ENCODE measurements at places on chromosomes 5 and 9. TPM values are rescaled to one million over a fixed set of nuclear protein-coding genes. Genes with fewer than 3 reads are reported as not detected.

DNA sequence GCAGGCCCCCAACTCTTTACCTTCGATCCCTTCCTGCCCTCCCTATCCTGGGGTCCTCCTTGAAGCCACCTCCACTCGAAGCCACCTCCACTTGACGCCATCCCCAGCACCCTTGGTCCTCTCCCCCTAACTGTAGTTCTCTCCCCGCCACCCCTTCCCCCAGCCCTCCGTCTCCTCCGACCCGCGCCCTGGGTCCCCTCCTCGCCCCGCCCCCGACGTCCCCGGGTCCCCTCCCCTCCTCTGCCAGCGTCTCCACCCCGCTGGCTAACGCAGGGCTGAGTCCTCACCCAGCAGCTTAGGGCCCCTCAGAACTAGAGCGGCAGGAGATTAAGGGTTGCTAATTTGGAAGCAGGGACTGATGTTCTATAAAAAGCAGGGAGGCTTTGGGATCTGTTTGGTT is 30.6 kb upstream of the ANKRD33B start:
- DNase-seq = no peak

GRCh38 chr9:133437753-133438531 is 15.8 kb downstream of the ADAMTS13 start:
- no peak for DNase-seq

DNA sequence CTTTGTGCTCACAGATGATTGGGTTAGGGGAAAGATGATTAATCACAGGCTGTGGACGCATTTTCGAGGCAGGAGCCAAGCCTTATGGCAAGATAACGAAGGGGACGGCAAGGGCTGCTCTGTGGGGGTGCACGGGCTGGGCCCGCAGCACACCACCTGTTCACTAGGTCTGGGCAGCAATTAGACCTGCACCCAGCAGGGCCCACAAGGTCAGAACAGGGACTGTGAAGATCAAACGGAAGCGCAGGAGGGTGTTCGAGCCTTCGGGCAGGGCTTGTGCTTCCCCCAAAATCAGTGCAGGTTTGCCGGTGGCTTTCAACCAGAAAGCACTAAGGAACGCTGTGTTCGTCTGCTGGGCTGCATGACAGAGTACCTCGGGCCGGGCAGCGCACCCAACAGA is 73.7 kb downstream of the UBE2QL1 start:
- no peak for DNase-seq

- peak; percentile 56 for DNase-seq
Observed at GRCh38 chr5:169945831-169946261, 34.4 kb downstream of the INSYN2B start.

- DNase-seq = peak; percentile 90
Observed at GRCh38 chr5:115423541-115423940, 121.0 kb downstream of the FEM1C start.

GRCh38 chr5:129098488-129099183 is 4.1 kb downstream of the ISOC1 start:
- no peak for DNase-seq

GRCh38 chr9:26324786-26325443 is 567.7 kb downstream of the CAAP1 start:
- DNase-seq = no peak

- no peak for DNase-seq
Observed at GRCh38 chr9:117325831-117326230, 89.0 kb downstream of the ASTN2 start.

DNA sequence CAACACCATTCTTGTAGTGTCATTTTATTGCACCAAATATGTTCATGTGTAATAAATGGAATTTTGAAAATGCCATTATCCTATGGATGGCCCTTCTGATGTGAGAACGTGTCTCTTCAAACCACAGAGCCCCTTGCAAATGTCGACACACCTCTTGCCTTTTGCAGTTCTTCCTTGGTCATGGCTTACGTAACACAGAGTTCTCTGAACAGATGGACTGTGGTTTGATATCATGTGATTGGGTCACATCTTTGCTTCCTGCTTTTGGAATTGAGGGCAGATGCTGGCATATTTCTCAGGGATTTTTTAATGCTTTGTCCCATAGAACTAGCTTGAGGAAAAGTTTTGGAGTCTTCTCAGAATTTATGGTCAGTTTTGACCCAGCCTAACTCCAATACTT is 4.6 kb downstream of the TGFBR1 start:
- no peak for DNase-seq

DNA sequence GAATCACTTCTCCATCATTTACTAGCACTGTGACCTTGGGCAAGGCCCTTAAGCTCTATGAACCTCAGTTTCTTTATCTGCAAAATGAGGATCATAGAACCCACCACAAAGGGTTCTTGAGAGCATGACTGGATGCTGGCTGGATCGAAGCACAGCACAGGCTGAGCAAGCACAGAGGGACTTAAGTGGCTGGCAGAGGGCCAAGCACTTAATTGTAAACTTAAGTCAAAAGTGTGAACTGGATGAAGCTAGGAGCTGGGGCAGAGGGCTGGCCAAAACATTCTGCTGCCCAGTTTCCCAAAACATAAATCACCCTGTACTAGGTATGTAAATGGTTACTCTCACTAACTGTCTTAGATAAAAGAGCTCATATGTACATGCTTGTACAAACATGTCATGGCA is 112.3 kb upstream of the WWC1 start:
- no peak for DNase-seq

- DNase-seq = no peak
Observed at GRCh38 chr5:1515921-1516571, 7.7 kb downstream of the LPCAT1 start.

DNA sequence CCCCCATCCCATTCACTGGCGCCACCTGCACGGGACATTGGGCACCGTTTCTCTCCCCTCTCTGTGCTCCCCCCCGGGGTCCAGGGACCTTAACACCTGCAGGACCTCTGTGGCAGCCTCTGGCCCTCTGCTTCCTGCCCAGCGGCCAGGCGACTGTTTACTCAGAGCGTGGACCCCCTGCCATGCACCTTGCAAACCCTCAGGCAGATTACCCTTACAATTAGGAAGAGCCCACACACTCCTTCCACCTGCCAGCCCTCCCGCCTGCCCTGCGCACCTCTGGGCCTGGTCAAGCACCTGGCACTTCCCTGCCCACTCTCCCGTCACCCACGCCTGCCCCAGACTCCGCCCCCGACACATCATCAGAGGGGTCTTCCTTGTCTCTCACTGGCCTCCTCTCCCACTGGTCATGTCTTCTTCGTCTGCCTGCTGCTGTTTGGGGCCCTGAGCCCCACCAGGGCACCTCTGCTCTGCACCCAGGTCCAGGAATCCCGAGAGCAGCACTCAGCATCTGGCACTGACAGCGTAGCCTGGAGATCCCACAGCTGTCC is 281.3 kb upstream of the IRX4 start:
- DNase-seq = no peak

GRCh38 chr9:133978899-133979272 is 13.2 kb downstream of the VAV2 start:
- no peak for DNase-seq

GRCh38 chr9:73176450-73176875 is 24.8 kb downstream of the ANXA1 start:
- peak; percentile 88 for DNase-seq

DNA sequence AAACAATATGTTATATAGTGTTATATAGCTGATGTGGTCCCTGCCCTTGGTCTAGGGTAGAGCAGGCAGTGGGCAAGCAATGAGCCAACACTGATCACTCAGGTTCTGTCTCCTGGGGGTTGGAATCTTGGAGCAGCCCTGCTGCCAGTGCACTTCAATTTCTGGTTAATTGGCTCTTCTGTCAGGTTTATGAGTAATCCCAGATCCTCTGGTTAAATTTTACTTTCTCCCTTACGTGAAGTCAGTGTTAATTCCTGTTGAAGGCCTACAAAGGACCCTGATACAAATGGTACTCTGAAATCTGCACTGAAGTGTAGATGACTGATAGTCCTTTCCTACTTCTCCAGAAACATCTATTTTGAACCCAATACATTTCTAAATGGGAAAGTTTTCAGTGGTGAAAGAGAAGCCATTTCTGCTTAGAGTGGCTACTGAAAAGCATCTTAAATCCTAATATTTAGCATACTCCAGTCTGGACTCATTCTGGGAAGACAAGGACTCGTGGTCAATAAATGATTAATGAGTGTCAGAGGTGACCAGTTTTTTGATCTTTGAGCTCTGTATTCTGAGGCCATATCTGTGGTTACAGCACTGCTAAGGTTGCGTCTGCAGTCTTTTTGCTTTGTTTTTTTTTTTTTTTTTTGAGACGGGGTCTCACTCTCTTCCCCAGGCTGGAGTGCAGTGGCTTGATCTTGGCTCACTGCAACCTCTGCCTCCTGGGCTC is 442.4 kb downstream of the KIF4B start:
- no peak for DNase-seq

DNA sequence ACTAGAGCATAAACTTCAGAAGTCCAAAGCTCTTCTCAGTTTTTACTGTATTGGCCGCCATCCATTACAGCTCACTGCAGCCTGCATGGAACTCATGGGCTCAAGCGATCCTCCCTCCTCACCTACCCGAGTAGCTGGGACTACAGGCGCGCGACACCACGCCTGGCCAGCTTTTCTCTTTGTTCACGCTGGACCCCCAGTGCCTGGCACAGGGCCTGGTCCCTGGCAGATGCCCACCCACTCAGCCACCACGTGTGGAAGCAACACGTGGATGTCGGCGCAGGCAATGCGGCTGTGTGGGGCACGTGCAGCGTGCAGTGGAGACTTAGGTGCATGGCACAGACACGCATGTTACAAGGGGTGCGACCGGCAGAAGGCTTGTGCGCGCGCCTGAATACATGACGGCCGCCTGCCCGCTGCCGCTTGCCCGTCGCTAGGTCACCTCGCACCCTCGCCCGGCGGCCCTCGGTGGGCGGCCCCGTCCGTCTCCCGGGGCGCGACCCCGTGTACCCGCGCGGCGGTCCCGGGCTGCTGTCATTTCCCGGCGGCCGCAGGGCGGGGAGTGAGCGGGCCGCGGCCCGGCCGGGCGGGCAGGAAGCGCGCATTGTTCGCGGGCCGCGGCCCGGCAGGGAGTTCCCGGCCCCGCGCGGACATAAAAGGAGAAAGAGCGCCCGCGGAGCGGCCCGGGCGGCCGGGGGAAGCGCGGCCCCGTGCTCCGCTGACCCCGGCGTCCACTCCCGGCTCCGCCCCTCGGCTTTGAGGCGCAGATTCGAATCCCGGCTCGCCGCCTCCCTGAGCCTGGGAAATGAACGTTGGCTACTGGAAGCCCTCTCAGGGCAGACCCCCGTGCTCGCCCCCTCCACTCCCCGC is 24.1 kb upstream of the PTGS1 start:
- no peak for DNase-seq

- DNase-seq = no peak
Observed at GRCh38 chr5:6747103-6747502, 33.9 kb downstream of the TENT4A start.

DNA sequence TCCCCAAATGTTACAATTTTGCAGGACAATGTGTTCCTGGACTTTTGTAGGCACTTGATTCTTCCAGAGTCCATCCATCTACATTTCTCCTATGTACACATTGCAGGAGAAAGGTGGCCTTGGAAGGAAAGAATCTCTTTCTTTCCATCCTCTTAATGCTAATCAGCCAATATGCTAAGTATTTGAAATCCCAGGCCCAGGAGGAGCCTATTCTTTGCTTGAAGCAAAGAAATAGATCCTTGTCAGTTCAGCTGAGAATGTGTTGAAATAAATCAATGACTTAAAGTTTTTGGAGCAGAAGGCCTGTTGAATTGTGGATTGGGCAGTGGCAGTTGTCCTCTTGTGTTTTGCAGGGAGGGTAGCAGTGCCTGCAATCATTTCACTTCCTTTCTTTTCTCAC is 113.3 kb downstream of the PTTG1 start:
- DNase-seq = no peak

DNA sequence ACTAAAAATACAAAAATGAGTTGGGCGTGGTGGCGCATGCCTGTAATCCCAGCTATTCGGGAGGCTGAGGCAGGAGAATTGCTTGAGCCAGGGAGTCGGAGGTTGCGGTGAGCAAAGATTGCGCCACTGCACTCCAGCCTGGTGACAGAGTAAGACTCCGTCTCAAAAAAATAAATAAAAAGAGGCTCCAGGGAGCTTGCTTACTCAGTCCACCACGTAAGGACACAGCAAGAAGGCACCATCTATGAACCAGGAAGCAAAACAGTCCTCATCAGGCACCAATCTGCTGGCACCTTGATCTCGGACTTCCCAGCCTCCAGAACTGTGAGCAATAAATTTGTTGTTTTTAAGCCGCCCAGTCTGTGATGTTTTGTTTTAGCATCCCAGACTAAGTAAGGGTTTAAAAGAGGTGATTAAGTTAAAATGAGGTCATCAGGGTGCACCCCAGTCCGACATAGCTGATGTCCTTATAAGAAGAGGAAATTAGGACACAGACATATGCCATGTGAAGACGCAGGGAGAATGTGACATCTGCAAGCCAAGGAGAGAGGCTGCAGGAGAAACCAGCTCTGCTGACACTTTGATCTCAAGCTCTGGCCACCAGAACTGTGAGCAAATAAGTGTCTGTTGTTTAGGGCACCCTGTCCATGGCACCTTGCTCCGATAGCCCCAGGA is 45.9 kb downstream of the C9orf50 start:
- no peak for DNase-seq

DNA sequence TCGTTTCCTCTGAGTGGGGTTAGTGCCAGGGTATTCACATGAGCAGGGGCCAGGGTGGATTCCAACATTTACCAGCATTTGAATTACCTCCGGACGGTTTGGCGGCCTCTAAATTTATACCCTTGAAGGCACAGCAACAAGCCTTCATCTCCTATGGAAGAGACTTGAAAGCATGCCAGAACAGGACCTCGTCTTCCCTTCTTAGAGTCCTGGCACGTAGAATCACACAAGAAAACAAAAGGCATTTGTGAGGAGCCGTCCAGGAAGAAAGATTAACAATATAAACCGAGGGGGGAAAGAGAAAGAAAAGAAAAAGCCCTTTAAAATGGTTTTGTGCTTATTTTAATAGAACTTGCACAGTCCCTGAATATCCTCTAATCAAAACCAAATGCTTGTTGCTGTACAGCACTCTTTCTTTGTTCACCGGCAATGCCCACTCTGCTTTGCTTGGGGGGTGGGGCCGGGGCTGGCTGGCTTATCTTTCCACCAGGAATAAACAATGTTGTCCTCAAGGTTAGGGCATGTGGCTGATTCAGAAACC is 575.8 kb upstream of the ZNF462 start:
- peak; percentile 86 for DNase-seq

GRCh38 chr5:67808340-67808739 is 407.2 kb upstream of the PIK3R1 start:
- no peak for DNase-seq

DNA sequence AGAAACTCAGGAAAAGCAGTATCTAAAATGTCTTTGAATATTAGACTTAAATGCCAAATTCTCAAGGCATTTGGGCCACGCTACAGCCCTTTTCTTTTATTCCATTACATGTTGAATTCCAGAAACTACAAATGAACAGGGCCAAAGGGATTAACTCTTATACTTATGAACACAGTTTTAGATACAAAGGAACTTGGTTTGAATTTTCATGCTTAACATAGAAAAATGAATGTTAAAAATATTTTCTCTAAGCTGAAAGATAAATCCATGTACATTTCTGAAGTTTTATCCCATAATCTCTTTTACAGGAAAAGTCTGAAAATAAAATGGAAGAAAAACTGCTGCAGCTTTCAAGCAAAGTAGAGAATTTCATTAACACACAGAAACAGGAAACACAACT is 56.8 kb downstream of the FAM81B start:
- no peak for DNase-seq

- DNase-seq = no peak
Observed at GRCh38 chr9:18297056-18297841, 176.7 kb upstream of the ADAMTSL1 start.

TAF11L11 gene
- not detected for total RNA-seq

INSL6 gene
- not detected for total RNA-seq

ERP44 gene
- total RNA-seq = 20.6 TPM

GLDC gene
- not detected for total RNA-seq

NIPSNAP3A gene
- total RNA-seq = 79.8 TPM

KCNV2 gene
- total RNA-seq = not detected

PCDHB14 gene
- 18.6 TPM for total RNA-seq

LPAR1 gene
- 21.7 TPM for total RNA-seq

ITGA1 gene
- 27.4 TPM for total RNA-seq

SLCO6A1 gene
- total RNA-seq = not detected
